Activated T-cell treated with anti-CD3 and anti-CD28 coated beads for 48 hours (primary cell): ENCODE measurements at places on chromosomes 13 and 19.
A peak's percentile ranks its signal among the peaks of the same experiment; 100 is the strongest.

- DNase-seq: no peak
Observed at GRCh38 chr19:5826531-5827341, 12.8 kb downstream of the FUT6 start.

- no peak for DNase-seq
Observed at GRCh38 chr13:51158880-51159518, 47.9 kb upstream of the C13orf42 start.

GRCh38 chr13:40026741-40027140, 371.3 kb downstream of the COG6 start:
- peak; percentile 52 for DNase-seq

- DNase-seq: no peak
Observed at GRCh38 chr13:75016225-75016624, 465.7 kb downstream of the TBC1D4 start.

DNA sequence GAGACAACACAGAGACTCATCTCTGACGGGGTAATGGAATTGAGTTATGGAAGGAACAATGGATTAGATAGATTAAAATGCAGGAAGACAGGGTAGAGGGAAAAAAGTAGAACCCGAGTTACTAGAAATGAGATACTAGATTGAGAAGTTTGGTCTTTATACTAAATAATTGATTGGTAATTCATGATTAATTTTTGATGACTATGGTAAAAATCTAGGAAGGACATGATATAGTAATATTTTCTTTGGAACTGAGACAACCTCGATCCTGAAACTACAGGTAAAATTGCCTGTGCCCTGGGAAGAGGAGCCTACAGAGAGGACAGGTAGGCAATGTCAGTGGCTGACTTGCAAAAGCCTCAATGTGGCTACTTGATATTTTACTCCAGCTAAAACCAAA, 188.4 kb upstream of the GPC6 start:
- DNase-seq: no peak

DNA sequence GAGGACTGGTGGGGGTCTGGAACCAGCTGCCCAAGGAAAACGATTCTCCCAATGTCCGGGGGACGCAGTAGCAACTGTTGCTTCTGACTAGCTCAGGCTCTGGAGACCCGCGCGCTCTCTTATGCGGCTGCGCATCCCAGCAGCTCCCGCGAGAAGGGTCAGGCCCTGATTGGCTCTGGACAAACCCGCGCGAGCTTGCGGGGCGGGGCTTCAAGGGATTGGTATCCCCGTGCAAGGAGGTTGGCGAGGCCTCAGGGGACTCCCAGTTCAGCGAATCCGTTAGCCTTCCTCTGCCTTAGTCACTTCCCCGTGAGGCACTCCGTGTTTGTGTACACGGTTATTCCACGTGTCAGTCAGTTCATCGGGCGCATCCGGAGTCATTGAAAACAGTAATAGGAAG, 20.2 kb downstream of the SIGLECL1 start:
- DNase-seq: no peak
